H4 (cell line): ENCODE measurements at places on chromosomes 11 and 22.

GRCh38 chr11:29676993-29677392, 339.8 kb downstream of the KCNA4 start:
- no peak for DNase-seq

DNA sequence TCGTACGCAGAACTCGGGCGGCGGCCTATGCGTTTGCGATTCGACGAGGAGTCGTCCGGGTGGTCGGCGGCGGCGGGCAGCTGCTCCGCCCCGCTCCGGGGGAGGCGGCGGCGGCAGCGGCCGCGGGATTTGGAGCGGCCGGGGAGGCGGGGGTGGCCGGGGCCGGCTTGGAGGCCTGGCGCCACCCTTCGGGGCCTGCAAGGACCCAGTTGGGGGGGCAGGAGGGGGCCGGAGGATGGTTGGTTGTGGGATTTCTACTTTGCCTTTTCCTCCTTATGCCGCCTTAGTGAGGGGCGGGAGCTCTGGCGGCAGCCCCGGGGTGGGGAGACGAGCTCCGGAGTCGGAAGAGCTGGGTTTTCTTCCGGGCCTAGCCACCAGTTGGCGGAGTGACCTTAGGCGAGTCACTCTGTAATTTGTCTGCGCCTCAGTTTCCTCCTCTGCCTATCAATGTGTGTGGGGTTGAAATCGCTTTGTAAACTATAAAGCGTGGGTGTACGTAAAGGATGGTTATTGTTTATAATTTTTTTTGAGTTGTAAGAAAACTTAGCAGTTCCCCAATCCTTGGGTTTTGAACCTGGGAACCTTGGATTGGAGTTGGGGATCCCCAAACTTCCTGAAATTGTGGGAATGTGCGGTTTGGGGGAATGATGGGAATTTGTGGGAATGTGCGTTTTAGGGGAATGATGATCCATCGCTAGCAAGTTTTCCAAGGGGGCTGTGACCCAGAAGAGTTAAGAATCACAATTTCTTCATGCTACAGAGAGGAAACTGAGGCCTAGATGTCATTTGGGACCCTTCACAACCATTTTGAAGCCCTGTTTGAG, 679 bp downstream of the TUG1 start:
- no peak for DNase-seq

GRCh38 chr11:132576706-132577105, 955.6 kb downstream of the OPCML start:
- peak; percentile 86 for DNase-seq

- no peak for DNase-seq
Measured at GRCh38 chr11:64360448-64360921, 1.5 kb downstream of the RPS6KA4 start.
